ENCODE measurements at places on chromosomes 3 and 15.

DNA sequence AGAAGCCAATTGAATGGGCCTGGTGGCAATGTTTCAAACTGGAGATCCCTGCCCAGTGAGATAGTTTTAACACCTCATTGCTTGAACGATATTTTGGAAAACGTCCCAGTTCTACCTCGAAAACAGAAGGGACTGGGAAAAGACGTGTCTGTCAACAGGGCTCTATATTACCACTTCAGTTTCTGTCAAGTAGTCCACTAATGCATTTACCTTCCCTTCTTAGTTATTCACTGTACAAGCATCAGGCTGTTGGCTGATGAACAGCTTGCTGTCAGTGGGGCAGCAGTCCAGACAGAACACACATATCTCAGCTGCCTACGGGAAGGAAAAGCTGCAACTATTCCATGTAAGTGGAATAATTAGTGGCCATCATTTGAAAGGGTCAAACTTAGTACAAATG, 794.7 kb upstream of the GBE1 start:
- no peak for DNase-seq

- DNase-seq: no peak
These were observed 19.7 kb downstream of the CORO2B start for GRCh38 chr15:68598171-68599152.

- peak; percentile 61 for DNase-seq
These were observed 155.9 kb upstream of the ICE2 start for GRCh38 chr15:60634815-60635214.

DNA sequence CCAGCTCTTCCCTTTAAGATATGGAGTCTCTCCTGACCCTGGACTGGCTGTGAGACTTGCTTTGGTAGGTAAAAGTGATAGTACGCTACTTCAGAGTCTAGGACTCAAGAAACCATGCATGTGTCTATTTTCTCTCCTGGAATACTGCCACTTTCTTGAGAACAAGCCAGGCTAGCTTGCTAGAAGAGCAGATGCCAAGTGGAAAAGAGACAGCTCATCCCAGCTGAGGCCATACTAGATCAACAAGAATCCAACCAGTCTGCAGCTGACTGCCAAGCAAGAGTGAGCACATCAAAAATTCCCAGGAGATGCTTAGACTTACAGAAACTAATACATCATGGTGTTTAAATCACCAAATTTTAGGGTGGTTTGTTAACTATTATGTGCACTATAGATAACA, 208.3 kb upstream of the RBMS3 start:
- no peak for DNase-seq

DNA sequence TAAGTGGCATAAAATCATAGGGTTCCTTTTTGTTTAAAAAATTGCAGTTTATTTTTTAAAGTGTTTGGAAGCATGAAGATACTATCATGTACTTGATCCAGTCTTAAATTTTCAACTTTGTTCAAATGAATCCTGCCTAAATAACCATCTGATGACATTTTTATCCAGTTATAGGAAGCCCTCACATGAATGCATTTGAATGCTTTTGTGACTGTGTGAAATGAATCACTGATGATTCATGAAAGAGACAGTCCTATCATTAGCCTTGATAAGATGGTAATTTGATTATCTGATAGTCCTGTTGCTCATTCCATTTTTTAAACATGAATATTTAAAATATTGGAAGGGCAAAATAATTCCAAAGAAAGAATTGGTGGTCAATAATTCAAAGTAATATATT, 401.9 kb upstream of the ROBO2 start:
- peak; percentile 20 for DNase-seq

- DNase-seq: no peak
These were observed 2.4 kb downstream of the PLXNA1 start for GRCh38 chr3:126985132-126985985.

- no peak for DNase-seq
These were observed 51.6 kb downstream of the MOBP start for GRCh38 chr3:39519103-39519502.

DNA sequence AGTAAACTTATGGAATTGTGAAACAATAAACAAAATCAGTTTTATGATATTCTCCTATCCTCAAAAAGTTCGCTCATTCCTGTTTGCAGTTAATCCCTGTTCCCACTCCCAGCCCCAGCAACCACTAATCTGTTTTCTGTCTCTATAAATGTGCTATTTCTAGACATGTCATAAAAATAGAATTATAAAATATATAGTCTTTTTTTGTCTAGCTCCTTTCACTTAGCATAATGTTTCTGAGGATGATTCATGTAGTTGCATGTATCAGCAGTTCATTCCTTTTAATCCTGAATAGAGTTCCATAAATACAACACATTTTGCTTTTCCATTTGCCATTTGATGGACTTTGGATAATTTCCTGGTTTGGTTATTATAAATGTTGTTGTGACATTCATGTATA, 140.0 kb downstream of the KCNAB1 start:
- no peak for DNase-seq

DNA sequence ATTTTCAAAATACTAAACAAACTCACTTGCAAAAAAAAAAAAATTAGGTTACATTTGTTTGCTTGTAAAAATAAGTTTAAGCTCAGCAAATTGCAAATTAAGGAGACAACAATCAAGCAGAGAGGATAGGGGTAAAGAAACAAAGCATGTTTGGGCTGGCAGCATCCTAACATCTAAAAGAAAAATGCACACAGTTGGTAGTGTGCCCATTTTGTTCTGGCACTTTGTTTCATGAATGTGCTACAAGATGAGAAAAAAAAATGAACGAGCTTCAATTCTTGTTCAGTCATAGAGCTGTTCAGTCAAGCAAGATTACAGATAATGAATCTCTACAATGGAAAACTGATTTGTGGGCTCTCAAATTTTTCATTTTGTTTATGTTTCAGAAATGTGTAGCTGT, 17.7 kb upstream of the ZBBX start:
- no peak for DNase-seq

DNA sequence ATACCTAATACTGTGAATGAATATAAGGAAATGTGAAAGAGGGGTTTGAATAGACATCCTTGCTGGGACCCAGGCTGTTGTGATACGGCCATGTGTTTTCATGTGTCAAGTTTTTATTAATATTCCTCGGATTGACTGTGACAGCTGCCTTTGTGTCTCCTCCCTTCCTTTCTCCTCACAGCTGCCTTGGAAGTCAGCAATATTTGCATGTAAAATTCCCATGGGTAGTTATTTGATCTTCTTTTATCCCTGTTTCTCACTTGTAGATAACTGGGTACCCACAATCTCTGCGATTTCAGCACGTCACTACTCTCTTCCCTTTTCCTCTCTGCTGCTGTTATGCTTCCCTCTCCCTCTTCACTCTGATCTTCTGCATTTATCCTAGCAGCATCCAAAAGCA, 9.4 kb downstream of the GPR156 start:
- DNase-seq: no peak

DNA sequence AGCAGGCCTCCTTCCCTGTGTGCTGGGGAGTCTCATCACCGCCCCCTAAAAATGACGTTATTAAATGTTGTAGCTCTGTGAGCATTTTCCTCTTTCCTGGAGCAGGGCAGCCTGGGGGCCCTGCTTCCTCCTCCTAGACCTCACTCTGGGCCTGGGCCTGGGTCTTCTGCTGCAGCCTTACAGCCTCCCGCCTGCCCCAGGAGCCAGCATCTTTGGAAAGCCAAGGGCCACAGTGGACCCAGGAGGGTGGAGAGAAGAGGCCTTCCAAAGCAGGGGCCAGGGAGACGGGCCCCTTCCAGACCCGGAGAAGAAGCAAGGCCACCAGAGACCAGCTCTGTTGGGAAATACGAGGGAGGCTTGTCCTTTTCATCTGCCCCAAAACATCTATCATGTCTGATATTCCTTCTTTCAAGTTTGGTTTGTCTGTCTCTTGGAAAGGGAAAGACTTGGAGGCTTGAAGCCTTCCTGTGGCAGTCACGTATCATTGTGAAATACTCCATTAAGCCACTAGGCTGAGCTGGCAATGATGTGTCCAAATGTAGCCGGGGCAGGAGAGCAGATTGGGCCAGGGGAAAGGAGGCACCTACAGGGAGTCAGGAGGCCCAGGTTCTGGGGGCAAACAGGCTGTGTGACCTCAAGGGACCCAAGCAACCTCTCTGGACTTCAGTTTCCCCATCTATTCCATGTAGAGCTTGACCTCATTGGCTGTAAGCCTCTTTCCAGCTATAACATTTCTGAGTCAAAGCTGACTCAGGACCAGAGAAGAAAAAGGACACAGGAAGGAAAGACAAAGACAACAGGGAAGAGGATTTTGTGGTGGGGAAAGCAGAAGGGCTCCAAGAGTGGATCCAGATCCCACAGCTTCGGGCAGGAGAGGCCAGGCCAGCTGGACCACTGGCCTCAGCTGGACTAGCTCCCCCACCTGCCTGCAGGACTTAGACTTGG, 31.1 kb downstream of the CYP11A1 start:
- DNase-seq: peak; percentile 20

- DNase-seq: peak; percentile 55
These were observed 48.0 kb upstream of the SCAANT1 start for GRCh38 chr3:63960048-63960711.

GRCh38 chr3:161337311-161337710, 34.0 kb downstream of the SPTSSB start:
- DNase-seq: no peak

- DNase-seq: no peak
These were observed 64.4 kb upstream of the FLNB start for GRCh38 chr3:57943525-57944495.

- DNase-seq: no peak
These were observed 20.3 kb upstream of the EPB42 start for GRCh38 chr15:43241100-43241499.

DNA sequence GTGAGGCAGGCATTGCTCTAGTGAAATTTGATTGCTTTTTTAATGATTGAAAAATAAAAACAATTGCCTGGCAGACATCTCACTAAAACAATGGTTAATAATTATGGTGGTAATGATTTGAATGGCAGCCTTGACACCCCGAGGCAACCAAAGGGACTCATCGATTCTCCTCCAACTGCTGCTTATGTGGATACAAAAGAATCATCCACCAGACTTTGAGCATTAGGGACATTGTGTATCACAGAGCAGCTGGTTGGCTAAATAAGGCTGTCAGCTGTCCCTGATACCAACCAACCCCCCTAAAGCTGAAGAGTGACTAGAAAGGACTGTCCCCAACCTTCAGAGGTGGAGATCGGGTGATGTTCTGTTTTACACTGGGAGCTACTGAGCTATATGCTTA, 1.7 kb upstream of the CD47 start:
- no peak for DNase-seq

GRCh38 chr3:66107855-66108254, 69.1 kb upstream of the MAGI1 start:
- no peak for DNase-seq

DNA sequence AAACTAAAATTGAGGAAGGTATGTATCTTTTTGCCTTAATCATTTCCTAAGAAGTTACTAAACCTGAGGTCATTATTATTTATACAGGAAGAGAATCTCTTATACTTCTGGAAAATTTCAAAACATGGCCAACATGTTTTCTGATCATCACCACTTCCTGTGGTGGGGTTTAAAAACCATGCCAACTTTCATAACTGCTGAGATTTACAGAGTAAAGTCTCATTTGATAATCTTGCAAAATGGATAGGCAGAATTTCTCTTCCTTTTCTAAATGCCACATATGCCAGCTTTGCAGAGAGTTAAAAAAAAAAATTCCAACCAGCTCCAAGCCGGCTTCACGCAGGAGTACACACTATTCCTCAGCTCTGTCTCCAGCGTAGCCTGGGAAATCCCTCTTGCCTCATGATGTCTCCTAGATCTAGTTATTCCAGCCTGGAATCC, 124.3 kb upstream of the SPRED1 start:
- peak; percentile 54 for DNase-seq

DNA sequence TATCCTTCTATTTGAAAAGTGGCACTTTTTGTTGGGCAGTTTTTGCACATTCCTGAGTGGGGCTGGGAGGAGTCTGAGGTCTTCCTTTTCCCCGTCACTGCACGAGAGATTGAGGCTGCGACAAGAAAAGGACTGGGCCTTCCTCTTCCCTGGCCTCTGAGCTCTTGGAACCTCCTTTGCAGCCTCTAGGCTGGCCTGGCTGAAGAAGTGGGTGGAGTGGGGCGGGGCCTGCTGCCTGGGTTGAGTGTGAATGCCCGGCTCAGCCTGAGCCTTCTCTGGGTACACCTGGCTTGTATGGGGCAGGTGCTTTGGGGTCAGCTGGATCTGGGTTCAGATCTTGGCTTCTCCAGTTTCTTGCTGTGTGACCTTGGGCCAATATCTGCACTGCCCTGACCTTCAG, 43.1 kb downstream of the PLXNA1 start:
- DNase-seq: no peak

DNA sequence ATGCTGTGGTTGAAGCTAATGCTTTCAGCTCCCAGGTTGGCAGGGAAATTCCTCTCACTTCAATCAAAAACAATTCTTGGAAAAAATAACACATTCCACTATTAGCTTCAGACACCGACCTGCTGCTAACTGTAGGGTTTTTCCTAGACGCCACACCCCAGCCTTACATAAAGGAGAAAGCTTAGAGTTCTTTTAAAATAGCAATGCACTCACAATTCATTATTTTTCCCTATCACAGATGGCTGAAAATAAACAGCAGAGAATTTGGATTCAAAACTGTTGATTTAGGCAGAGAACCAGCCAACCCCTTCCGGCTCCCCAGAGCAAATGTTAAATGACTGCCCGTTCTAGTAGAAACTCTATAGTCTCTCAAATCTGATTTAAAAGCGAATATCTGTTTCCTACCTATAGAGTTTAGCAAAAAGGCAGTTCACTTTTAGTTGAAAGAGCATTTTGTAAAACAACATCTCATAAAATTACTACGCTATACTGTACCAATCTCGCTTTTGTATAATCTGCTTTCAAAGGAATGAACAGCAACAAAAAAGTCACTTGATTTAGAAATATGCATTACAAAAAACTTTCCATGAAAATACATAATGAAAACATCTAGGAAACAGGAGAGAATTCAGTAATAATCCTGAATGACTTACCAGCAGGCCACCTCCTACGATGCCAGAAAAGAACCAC, 586 bp downstream of the TM4SF1 start:
- DNase-seq: peak; percentile 48

- DNase-seq: peak; percentile 68
These were observed 316.2 kb downstream of the PTPRG start for GRCh38 chr3:61877359-61878138.

DNA sequence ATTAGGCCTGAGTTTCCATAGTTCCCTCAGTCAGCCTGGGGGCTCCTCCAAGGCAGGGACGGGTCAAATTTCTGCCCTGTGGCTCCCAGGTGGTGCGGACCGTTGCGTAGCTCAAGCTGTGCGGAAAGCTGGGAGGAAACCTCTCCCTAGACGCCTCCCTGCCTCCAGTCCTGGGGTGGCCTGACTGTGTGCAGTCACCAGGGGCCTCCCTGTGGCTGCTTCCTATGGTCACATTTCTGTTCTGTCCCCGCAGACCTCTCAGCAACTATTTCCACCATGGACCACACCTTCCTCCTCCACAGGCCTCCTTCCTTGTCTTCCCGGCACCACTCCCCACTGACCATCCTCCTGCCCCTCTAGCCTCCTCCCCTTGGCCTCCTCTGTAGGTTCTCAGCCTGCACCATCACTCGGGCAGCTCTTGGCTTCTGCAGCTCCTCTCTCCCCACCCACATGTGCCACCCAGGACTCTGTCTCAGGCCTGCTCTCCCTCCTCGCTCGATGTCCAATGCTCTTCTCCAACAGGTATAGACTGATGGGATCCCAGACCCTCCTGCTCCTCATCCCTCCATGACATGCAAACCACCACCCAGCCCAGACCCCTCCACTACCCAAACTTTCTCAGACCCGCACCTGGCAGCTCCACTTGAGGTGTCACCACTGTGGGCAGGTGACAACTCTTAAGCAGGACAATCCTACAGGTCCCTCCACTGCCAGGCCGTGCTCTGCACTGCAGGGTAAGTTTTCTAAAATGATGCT, 26.9 kb upstream of the SEC13 start:
- no peak for DNase-seq

Measured in kidney tubule cell (primary cell).